ENCODE measurements at places on chromosomes 7 and 10.

DNA sequence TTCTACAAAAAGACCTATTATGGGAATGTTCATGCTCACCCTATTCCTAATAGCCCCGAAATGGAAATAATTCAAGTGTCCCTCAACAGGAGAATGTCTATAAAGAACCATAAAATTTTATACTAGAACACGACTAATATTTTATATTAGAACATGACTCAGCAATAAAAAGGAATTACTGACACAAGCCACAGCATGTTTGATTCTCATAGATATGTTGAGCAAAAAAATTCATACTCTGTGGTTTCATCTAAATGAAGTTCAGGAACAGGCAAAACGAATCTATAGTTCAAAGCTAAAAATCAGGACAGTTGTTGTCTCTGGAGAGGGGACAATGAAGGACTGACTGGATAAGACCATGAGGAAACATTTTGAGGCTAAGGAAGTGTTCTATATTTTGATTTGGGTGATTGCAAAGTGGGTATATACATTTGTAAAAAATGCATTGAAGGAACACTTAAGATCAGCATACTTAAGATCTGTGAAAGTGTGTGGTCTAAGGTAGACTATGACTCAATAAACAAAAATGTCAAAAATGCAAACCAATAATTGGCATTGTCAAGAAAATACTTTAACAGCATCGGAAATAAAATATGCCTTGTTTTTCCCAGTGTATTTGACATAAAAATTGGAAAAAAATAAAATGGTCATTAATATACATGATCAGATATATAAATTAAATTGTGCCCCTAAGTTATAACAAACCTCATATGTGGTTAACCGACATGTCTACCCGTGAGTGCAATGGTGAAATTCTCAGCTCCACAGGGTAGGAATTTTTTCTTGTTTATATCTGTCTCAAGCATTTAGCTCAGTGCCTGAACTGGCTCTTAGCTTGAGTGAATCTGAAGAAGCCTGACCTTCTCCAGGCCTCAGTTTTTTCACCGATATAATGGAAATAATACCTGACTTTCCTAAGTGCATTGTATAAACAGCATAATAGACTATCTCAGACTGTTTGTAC is 124.9 kb upstream of the CTTNBP2 start:
- peak; percentile 73 for DNase-seq

DNA sequence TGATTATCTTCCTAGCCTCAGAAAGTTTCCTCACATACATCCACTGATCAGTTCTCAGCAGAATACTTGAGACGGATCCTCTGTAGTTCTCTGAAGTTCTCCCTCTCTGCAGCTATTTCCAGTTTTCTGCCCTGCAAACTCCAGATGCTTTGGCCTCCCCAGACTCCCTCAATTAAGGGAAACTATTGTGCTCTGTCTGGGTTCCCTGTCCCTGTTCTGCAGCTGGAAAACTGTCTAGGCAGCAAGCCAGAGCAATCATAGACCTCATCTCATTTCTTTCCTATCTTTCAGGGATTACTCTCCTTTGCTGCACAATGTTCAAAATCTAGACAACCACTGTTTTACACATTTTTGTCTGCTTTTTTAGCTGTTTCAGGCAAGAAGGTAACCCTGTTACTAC is 9.2 kb downstream of the MICU1 start:
- no peak for DNase-seq

- DNase-seq = no peak
These were observed 4.7 kb upstream of the PYROXD2 start for GRCh38 chr10:98419469-98420261.

GRCh38 chr7:8134089-8134733 is 127.8 kb downstream of the ICA1 start:
- DNase-seq = no peak

GRCh38 chr7:80263333-80263732 is 128.7 kb downstream of the GNAI1 start:
- DNase-seq = no peak

GRCh38 chr10:12819071-12819470 is 182.4 kb downstream of the CCDC3 start:
- no peak for DNase-seq

GRCh38 chr10:97796651-97797050 is 24.9 kb upstream of the SFRP5 start:
- DNase-seq = no peak

DNA sequence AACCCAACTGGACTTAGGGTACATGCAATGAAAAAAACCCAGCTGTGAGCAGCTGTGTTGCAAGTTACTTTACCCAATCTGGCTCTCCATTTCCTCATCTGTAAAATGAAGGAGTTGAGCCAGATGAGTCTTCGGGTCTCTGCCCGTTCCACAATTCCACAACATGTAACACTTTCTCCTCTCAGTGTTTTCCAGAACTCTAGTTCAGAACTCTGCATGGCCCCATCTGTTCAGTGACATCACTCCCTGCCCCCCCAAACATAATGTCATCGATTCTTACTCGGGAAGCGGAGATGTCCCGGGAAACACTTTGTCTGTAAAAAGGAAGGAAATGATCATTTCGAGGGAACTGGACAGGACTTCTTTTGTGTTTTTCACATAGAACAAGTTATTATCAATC is 2.5 kb downstream of the SH3PXD2A start:
- no peak for DNase-seq

- DNase-seq = peak; percentile 99
These were observed 72.8 kb upstream of the ZNF722 start for GRCh38 chr7:63925626-63926460.

DNA sequence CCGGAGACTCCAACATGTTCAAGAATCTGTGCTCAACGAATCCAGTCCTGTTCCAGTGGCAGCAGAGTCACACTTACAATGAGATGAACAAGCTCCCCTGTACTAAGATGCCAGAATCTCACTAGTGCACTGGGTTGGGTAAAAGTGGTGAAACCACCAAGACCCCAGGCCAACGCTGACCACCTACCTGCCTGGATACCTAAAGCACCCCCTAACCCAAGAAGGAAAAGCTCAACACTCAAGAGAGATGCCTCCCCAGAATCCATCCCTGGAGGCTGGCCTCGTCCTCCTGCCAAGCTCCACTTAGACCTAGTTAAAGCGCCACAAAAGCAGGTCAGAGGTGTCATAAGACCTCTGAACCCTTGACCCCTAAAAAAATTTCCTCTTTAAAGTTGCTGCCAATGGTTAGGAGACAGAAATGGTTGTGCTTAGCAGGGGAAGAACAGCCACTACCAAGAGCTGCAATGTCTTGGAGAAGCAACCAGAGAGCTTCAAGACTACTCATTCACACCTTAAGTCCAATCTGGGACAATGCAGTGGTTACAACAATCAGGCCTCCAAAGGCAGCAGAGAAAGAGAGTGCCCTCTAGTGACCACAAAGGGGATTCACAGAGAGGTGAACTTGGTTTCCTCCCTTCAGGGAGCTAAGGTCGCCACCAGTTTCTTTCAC is 94.6 kb upstream of the MACROH2A2 start:
- peak; percentile 47 for DNase-seq

DNA sequence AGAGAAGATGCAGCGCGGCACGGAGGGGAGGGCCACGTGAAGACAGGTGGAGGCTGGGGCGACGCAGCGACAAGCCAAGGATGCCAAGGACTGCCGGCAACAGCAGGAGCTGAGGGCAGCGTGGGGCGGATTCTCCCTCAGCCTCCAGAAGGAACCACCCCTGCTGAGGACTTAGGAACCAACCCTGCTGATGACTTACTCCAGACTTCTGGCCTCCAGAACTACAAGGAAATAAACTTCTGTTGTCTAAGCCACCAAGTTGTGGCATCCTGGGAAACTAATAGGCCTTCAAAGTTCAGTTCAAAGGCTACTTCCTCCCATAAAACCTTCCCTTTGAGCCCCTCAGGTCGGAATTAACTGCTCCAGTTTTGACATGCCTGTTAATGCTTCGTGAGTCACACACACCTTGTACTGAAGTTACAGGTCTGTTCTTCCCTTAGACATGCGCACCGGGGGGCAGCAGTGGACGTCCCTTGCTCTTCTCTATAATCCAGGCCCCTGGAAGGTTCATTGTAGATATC is 88.4 kb upstream of the RHEB start:
- no peak for DNase-seq

GRCh38 chr7:44258865-44259546 is 58.2 kb downstream of the YKT6 start:
- DNase-seq = no peak

DNA sequence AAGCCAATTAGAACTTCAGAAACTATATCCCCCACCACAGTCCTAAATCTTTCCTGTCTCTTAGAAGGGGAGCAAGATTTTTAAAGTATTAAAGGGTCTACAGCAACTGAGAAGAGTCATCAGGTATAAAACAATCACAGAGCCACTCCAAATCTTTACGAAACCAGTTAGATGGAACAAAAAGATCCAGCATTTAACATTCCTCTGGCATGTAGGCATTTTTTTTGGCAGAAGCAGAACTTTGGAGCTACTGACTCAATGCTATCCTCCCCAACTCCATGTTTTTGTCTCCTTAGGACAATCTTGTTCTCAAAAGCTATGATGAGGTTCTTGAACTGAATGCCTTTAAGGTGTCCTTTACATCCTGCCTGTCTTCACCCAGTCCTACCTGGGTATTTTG is 333.3 kb downstream of the PRPF18 start:
- DNase-seq = no peak

DNA sequence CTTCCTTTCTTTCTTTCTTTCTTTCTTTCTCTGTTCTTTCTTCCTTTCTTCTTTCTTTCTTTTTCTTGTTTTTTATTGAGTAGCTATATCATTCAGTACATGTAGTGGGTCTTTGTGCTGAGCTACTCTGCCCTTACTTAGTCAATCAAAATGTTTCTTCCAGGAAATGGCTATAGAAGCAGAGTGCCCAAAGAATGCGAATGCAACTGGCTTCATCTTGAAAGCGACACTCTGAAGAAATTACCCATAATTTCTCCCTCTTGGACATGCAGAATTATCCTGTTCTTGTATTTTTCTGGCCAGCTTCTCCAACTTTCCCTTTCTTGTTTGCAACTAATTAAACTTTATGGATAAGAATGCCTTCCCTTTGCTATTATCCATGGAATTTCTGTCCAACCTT is 441.5 kb downstream of the MAGI2 start:
- no peak for DNase-seq

DNA sequence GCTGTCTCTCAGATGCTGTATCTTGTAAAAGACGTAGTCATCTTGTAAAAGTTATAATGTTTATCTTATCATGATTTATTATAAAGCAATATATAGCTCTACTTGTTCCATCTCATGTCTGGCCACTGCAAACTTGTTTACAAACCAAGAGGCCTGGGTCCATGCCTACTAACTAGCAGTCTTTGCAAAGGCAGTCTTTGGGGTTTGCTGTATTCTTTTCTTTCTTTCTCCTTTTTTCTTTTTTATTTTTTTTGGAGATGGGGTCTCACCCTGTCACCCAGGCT is 272.6 kb downstream of the GATA3 start:
- no peak for DNase-seq

GRCh38 chr7:125025620-125026019 is 96.0 kb upstream of the POT1 start:
- no peak for DNase-seq

- no peak for DNase-seq
These were observed 205.6 kb downstream of the FOXP2 start for GRCh38 chr7:114620208-114620607.

DNA sequence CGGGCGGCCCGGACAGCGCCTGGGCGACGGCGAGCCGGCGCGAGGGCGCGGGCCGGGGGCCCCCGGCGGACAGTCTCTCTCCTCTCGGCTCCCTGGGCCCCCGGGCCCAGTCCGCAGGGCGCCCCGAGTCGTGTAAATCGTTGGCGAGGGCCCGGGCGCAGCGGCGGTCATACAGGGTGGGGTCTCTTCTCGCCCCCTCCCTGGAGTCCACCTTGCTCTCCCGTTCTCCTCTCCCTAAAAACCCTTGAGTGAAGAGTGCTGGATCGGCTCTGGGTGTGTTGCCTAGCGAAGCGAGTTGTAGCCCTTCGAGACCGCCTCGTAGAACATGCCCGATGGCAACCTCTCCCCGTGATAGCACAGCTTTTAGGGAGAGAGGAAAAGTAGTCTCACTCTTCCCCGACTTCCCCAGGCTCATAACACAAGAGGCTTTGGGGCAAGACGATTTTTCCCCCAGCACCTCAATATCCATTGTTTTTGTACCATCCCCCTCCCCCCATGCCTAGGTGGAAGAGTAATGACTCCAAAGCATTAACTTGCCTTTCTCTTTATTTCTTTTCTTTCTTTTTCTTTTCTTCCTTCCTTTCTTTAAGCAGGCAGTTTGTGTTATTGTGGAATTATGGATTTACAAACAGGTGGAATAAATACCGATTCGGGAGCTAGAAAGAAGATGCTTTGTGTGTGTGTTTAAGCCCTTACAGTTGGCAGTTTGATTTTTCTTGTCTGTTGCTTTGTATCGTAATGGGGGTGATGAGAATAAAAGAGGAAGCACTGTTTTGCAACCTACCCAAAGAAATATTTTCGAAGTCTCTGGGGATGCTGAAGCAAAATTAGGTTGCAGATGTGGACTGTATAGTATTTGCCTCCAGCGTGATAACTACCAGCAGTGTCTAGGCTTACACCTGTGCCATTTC is 822 bp downstream of the SHOC2 start:
- peak; percentile 19 for DNase-seq

DNA sequence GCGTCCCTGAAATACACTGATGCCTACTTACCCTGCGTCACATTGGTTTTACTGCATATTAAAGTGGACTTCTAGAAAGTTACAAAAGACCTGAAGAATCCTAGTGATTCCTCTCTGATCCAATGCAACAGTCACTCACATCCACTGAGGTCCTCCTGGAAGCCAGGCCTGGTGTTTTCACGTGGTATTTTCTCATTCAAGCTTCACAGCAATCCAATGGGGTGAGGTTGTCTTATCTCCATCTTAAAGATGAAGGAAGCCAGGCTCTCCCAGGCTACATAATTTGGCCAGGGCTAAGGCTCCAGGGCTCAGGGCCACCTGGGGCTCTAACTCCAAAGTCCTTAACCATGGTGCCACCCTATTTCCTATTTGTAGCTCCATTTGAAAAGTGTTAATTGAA is 126.3 kb upstream of the SFMBT2 start:
- DNase-seq = no peak

DNA sequence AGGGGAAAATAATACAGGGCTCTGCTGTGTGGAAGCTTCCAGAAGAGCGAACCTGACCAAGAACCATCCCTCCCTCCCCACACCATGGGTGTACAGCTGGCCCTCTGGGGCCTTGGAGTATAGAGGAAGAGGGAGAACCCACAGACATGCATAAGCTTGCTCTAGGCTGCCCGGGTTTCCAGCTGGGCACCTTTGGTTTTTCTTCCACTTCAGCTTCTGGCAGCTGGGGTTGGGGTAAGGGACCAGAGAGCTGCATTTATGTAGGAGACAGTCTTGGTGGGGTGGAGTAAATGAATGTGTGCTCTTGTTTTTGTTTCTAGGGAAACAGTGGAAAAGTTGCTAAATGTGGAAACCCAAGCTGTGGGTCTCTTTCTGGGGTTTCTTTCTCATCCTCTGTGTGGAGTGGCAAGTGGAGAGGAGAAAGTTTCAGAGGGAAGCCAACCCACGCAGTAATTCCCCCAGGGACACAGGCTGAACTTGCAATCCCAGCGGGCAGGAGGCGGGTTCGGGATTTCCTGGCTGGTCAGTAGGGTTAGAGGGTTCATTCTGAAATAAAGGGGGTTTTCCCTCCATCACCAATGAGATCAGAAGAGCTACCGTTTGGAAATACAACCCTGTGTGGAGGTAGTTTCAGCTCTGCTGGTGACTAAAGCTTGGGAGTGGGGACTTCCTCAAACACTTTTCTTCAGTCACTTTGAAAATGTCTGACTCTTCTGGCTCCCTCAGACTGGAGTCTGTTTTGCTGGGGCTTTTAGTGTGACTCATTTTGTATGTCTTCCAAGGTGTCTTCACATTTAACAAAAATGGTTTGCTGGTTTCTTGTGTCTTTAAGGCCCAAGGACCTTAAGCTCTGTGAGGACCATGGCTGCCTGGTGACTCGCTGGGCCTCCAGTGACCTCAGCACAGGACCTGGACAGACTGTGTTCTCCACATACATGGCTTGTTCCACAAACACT is 22.2 kb upstream of the SRGN start:
- no peak for DNase-seq
